ENCODE measurements at places on chromosomes 12 and 14.

DNA sequence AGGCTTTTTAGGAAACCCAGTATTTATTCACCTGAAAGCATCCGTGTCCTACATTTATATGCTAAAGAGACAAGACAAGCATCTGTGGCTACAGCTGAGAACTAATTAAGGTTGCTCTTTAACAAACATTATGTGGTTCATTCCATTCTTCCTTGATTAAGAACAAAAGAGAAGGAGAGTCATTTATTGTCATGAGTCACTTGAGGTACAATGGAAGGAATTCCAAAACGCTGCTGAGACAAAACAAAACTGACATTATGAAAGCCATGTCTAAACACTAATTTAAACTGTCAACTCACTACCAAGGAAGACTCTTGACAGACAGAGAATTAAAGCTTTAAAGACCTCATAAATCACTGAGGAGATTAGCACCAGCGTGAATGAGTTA, 214.4 kb downstream of the BMP4 start:
- DNase-seq = no peak

DNA sequence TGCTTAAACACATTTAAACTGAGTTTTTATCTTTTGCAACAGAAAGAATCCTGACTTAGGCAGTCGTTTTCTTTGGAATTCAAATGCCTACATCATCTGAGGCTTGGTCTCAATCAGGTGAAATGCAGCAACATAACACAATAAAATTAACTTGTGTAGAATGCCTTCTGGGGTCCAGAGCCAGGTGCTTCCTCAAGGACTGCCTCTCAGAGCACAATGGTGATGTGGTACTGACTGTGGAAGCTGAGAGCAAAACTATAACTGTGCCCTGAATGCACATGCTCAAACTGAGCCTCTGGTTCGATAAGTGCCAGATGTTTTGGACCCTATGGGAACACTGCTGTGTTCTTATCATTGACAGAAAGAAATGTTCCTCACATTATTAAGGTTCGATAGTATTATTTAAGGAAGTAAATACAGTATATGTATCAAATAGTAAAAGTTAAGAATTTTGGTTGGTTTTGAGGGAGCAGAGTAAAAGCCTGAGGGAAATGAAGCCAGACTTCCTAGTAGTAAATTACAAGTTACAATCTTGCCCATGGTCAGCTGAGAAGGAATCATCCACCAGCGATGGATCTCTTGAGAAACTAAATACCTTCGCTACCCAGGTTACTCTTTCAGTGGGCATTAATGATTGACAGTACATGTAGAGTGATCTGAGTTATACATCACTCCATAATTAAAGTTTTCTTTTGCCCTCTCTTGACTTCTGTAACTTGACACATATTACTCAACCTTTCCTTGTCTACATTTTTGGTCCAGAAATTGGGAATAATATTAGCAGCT, 122.9 kb upstream of the ATP2B1 start:
- no peak for DNase-seq

DNA sequence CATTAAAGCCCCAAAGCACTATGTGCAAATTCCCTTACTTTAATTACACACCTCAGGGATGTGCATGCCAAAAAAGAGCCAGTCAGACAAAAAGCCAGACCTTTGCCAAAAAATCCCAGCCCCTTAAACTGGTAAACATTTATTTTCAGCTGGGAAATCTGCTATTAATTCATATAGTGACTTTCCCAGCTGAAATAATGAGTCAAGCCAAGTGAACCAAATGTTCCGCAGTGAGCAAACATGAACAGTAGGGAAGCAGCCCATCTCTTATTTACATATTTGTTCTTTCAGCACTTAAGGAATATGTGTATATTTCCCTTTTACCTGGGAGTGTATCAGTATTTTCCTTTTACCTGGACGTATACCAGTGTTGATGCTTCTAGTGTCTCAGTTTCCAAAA, 44.0 kb upstream of the OTX2 start:
- no peak for DNase-seq

GRCh38 chr12:75481013-75481705, 604 bp downstream of the GLIPR1 start:
- no peak for DNase-seq

DNA sequence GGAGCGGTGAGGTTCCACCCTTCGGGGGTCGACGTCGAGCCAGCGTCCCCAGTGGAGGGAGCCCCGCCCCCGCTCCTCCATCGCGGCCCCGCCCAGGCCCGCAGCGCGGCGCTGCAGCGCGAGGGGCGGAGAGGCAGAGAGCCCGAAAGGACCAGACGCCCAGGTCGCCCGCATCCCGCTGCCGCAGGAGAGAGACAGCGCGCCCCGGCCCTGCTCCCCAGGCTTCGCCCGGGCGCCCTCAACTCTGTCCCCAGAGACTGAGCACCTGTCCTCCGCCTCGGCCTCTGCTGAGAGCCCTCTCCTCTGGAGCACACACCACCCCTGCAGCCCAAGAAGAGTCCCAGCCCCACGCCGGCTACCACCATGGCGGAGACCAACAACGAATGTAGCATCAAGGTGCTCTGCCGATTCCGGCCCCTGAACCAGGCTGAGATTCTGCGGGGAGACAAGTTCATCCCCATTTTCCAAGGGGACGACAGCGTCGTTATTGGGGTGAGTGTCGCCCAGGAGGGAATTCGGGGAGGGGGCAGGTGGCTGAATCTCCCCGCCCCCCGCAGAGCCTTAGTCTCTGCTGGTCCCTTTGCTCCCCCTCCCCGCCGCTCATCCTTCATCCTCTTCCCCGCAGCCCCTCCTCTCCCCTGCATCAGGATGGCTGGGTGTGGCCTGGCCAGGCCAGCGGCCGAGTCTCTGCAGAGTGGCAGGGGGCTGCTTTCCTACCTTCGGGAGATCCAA, at the start of gene KIF5A:
Gene KIF5A (plus strand): TSS at position 136 of the 732 bp plus-strand sequence. CDS start 228 bp downstream, at position 364.
- peak; percentile 10 for DNase-seq

- DNase-seq = no peak
Measured at GRCh38 chr14:99382781-99383471, 97.7 kb downstream of the SETD3 start.

- DNase-seq = no peak
Measured at GRCh38 chr12:131445184-131445774, 265.6 kb upstream of the SFSWAP start.

DNA sequence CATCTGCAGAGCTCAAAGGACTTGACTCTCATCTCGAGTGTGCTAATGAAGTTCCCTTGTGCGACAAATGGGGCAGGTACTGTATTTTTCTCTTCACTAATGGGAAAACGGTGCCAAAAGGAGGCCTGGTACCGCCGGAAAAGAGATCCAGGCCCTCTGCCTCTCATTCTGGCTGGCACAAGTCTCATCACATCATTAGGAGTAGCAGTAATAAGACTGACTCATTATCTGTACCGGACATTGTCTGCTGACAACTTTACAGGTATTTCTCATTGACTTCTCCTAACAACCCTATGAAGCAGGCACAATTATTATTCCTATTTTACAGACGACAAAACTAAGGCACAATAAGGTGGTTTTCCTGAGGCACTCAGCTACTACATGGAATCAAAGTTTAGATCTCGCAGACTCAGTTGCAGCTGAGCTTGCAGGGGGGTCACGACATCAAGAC, 668 bp downstream of the APPL2 start:
- no peak for DNase-seq

Data from stimulated activated CD8-positive, alpha-beta memory T cell treated with anti-CD3 and anti-CD28 coated beads, Interleukin-7, amount 100 ng/mL, for 4 hours (primary cell).